ENCODE measurements at places on chromosomes 4 and X.

DNA sequence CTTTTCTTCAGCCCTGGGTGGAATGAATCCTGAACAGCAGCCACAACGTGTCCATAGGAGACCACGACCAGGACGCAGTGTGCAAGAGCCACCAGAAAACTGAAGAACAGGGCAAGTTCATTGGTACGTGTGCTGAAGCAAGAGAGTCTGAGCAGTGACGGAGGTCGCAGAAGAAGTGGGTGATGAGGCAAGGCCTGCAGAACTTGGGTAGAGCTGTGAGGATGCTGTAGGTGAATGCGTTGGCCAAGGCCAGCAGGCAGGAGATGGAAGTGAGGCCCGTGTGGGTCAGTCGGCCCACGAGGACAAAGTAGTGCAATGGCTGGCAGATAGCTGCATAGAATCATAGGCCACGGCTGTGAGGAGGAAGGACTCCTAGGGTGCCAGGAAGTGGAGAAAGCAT is 5.6 kb upstream of the CTAG2 start:
- DNase-seq: no peak

- peak; percentile 63 for DNase-seq
Measured at GRCh38 chrX:74535408-74536151, 78.8 kb downstream of the RLIM start.

GRCh38 chr4:62661821-62662220 is 1461.7 kb downstream of the ADGRL3 start:
- DNase-seq: no peak

GRCh38 chrX:2784026-2784425 is 32.2 kb downstream of the XG start:
- DNase-seq: no peak

DNA sequence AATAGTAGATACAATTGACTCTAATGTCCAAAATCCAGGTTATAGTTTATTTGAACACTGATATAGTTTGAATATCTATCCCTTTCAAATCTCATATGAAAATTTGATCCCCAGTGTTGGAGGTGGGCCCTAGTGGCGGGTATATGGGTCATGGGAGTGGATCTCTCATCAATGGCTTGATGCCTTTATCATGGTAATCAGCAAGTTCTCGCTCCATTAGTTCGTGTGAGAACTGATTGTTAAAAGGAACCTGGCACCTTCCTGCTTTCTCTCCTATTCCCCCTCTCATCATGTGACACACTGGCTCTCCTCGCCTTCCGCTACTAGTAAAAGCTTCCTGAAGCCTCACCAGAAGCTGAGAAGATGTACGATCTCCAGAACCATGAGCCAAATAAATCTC is 70.1 kb downstream of the UNC5C start:
- no peak for DNase-seq

- no peak for DNase-seq
Measured at GRCh38 chr4:176791591-176792325, 964 bp downstream of the VEGFC start.

GRCh38 chr4:675980-676870 is 1.9 kb downstream of the MYL5 start:
- DNase-seq: no peak

- DNase-seq: no peak
Measured at GRCh38 chr4:187276736-187277408, 553.2 kb upstream of the FAT1 start.

DNA sequence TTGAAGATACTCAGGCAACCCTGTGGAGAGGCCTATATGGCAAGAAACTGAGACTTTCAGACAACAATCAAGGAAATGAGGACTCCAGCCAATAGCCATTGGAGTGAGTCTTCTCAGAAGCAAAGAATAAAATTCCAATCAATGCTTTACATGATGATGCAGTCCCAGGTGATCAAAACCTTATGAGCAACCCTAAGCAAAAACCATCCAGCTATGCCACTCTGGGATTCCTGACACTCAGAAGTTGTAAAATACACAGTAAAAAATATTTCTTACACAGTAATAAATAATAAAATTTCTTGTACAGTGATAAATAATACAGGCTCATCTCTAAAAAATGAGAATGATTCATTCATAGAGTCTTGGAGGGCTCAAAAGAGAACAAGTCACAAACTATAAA is 150.6 kb downstream of the IL15 start:
- DNase-seq: no peak

- no peak for DNase-seq
Measured at GRCh38 chr4:96497621-96498020, 657.7 kb downstream of the PDHA2 start.

GRCh38 chrX:123486297-123486696 is 246.6 kb downstream of the THOC2 start:
- no peak for DNase-seq

DNA sequence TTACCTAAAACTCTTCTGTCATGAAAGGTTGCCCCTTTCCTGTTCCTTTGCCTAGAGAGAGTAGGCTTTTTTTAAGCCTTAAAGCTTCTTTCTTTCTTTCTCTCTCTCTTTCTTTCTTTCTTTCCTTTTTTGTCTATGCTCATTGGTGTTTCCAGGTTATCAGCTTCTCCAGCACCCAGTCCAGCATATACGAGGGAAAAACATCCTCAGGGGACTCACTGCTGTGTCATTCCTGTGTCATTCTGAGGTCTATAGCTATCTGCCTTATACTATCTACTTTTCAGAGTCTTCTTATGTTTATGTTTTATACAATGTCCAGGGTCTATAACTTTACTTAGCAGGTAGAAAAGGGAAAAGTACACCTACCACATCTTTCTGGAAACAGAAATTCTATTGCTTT is 10.5 kb upstream of the USP27X start:
- DNase-seq: no peak

- no peak for DNase-seq
Measured at GRCh38 chrX:32141841-32142240, 1069.5 kb downstream of the DMD start.

DNA sequence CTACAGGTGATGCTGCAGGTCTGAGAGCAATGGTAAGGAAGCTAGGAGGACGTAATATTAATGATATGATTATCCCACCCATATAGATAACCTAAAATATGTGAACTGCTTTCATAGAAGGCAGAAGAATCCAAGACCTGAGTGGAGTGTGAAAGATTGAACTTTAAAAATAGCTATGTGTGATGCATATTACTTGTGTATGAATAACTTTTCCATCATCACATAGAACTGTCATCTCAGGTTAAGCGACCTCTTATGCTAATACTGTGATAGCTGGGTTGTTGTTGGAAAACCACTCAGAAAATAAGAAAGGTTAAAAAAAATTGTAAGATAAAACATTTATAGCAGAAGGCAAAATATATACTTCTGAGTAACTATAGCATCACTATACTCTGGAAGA is 90.3 kb downstream of the SLC4A4 start:
- no peak for DNase-seq

DNA sequence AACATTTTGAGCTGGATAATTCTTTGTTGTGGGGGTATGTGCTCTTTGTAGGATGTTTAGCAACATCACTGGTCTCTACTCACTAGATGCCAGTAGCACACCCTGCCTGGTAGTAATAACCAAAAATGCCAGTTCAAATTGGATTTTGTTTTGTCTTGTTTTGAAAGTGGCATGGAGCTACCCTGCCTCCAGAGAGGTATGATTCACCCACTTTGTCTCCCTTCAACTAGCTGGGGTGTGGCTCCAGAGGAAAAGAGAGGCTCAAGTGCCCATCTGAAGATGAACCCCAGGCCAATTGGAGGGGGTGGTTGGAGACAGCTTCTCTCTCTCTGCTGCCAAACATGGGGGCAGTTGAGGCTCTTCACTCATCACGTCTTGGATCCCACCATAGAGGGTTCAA is 34.5 kb downstream of the NIPAL1 start:
- DNase-seq: no peak

DNA sequence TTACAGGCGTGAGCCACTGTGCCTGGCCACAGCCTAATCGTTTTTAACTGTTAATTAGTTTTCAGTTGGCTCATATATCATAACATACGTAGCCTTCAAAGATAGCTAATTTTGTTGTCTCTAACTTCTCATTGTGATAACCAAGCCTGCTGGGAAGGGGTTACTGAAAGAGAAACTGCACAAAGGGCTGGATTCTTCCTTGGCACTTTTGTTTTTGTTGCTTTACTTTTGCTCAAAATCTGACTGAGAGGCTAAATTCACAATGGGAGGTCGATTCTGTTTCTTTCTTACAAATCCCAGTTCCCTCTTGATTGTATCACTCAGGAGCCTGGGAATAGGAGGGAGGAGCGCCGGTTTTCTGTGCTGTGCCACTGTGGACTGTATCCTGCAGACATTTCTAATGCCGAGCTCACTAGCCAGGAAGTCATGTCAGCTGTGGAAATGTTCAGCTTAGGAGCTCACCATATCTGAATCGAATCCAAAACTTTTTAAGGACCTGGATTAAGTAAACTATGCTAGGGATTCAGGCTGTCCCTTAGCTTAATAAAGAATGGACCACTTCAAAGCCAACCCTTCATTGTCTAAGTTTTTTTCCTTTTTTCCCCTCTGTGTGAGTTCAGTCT is 120.5 kb upstream of the FAT1 start:
- no peak for DNase-seq

DNA sequence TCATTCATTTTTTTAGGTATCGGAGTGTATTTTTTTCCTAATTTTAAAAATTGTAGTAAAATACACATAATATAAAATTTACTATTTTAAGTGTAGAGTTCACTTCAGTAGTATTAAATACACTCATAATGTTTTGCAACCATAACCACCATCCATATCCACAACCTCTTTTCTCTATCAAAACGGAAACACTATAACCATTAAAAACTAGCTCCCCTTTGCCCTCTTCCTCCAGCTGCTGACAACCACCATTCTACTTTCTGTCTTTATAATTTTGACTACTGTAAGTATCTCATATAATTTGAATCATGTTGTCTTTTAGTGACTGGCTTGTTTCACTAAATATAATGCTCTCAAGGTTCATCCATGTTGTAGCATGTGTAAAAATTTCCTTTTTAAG is 205.4 kb upstream of the CXorf51B start:
- DNase-seq: no peak

DNA sequence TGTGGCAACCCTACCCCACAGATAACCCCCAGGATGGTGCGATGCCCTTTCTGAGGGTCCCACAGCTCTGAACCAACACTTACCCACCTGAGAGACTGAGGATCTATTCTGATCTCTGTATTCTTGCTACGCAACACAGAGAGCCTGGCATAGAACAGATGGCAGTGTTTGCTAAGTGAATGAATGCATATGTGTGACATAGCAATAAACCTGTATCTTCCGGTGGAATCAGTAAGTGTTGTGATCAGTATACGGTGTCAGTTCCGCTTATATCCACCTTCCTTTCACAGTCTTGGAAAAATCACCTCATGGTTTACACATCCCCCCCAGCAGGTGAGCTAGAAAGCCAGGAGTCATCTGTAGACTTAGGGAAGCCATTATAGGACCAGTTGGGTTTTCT is 5.9 kb upstream of the HSD17B10 start:
- DNase-seq: peak; percentile 69

DNA sequence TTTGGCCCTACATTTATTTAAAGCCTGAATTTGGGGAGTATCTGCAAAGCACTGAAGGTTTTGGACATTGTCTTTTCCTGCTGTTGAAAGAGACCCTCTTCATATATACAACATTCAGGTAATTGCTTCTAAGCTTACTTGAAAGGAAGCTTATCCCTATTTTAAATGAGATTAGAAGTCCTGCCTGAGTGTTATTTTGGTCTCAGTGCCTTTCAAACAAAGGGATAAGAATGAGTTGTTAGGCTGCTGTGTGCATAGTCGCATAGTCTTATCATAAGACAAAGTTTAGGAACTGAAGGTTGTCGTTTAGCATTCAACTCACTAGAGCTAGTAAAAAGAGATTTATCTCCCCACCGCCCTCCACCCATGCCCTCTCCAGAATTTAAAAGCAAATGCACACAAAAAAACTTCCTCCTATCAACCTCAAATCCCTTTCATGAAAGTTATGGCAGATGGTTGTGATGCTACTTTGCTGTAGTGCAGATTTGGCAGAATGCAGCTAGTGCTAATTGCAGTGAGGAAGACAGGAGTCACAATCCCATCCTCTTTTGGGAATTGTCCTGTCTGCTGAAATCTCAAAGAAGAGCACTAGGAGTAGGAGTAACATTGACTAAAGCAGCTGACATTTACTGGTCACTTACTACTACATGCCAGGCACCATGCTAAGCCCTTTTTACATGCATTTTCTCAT is 5.8 kb downstream of the HERC3 start:
- no peak for DNase-seq

- no peak for DNase-seq
Measured at GRCh38 chr4:15063341-15063740, 61.1 kb downstream of the CPEB2 start.

DNA sequence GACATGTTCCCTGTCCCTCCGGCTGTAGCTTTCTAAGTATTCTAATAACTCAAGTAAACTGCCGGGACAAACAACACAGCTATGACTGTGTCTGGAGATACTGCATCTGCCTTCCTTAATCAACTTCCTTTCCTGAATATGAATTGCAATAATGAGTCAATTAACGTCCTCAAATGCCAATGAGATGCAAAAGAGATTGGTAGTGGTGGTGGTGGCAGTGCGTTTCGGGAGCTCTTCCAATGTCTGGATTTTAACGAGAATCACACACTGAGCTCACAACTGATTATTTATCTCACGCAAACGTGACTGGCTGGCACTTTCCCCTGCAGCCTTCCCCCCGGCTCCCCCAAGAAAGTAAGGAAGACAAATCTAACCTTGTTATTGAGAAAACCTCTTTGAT is 226.1 kb upstream of the GK2 start:
- no peak for DNase-seq

DNA sequence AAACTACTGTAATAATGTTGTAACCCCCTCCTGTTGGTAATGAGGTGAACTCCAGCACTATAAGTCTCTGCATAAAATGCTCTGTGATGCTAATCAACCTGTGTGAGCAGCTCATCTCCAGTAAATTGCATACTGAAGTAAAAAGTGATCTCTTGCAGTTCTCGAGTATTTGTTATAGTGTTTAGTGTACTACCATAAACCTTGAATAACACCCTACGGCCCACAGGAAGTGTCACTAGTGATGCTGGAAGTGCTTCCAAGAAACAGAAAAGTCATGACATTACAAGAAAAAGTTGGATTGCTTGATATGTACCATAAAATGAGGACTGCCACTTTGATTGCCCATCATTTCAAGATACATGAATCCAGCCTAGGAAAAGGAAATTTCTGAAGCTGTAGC is 39.0 kb downstream of the IL15 start:
- DNase-seq: no peak
